ENCODE measurements at places on chromosomes 13 and 19.

DNA sequence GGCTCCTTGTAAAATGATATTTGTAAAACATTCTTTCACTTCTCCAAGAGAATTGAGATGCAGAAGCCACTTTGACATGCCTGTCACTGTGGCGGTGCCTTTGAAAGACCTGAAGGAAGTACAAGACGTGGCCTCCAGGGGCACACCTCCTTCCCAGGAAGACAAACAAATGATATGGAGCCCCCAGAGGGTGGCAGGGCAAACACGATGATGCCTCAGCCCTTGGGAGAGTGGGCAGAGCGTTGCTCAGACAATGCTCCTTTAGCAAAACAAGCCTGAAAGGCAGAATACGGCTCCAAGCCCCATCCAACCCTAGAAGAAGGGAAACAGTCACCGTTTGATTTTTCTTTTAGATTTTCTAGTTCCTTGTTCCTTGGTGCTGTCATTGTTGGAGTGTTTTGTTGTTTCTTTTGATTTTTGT, 9.2 kb upstream of the ATP12A start:
- DNase-seq: no peak

DNA sequence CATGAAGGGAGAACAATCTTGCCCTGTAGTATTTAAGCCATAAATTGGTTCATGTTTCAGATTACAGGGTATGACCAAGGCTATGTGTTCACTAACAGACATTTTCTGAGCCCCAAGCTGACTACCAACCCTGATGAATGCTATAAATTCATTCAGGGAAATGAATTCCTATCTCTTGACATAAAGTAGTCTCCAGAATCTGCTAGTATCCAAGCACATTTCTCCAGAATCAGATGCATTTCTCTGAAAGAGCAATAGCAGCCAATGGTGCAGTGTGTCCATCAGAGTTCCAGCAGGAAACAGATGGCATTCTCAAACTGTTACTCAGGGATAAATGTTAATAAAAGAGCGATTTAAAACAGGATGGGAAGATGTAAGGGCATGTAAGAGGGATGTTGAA, 226.4 kb downstream of the COG6 start:
- DNase-seq: no peak

GRCh38 chr19:16561382-16561781, 10.8 kb downstream of the SLC35E1 start:
- DNase-seq: peak; percentile 45

DNA sequence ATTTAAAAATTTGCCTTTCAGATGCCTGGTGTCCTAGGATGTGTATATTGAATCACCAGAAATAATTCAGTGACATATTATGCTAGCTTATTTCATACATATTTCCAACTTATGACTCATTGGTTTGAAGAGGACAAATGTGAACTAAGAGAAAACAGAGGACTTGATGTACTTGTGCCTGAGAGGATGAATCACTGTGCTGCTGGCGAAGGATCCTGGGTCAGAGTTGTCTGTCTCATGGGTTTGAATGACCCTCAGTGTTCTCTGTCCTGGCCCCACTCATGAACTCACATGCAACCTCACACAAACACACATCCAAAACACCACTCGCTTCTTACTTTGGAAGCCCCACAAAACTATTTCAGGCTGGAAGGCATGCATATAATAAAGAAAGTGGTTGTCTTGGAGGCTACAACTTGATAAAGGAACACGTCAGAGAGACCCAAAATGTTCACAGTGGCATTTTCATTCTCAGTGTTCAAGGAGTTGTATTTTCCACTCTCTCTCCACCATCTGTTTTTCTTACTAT, 129.0 kb upstream of the SPRY2 start:
- no peak for DNase-seq

DNA sequence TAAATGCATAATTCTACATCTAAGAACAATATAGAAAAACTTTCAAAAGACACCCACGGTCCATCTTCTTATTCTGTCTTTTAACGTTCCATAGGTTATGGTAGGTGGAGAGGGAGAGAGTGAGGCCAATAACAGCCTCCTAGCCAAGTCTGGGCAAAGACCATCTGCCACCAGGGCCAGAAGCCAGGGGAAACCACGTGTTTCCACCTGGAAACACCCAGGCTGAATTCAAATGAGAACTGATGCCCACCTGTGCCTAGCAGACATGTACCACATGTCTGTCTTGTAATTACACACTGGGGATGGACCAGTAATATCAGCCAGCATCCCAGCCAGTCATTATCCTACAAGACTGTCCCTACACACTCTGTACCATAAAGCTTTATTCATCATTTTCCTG, 1573.1 kb downstream of the EFNB2 start:
- DNase-seq: no peak

- no peak for DNase-seq
Observed at GRCh38 chr13:27170516-27171243, 931 bp downstream of the USP12 start.

DNA sequence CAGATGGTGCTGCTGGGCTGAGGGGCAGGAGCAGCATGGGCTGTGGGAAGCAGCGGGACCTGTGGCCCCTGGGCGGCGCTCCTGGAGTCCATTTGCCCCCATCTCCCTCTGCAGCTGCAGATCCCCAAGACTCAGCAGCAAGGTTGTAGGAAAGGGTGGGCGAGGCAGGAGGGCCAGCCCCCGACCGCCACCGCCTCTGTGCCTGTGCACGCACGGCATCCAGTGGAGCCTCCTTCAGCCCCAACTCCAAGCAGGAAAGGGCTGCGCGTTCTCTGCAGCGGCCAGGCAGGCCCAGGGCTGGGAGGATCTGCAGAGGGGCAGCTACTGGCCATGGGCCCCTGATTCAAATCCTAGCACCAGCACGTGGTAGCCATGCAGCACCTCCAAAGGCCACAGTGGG, 20.8 kb downstream of the DPF1 start:
- DNase-seq: no peak

- DNase-seq: no peak
Observed at GRCh38 chr13:26247011-26247410, 6.9 kb upstream of the CDK8 start.

- DNase-seq: no peak
Observed at GRCh38 chr13:111278258-111278657, 42.2 kb upstream of the TEX29 start.

GRCh38 chr13:43397111-43397510, 373.7 kb downstream of the DNAJC15 start:
- no peak for DNase-seq

DNA sequence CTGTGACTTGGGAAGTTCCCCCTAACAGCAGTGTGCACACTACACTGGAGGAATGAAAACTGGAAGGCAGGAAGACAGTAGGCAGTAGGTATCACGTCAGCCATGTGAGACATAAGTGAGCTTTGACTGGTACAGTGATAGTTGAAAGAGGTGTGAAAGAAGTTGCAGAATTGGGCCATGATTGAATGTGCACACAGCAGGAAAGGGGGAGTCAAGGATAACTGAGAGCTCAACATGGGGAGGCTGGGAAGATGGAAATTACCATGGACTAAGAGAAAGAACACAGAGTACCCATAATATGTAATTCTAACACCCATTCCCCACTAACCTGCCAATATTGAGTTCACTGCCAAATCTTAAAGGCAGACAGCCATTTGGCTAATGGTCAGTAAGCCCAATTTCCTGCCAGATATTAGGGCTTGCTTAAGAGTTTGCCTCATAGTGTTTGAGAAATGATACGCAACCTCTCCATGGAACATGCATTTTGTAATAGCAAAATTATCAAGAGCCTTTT, 321.7 kb downstream of the DCT start:
- no peak for DNase-seq

GRCh38 chr13:84873951-84874350, 925.3 kb downstream of the SLITRK6 start:
- no peak for DNase-seq

DNA sequence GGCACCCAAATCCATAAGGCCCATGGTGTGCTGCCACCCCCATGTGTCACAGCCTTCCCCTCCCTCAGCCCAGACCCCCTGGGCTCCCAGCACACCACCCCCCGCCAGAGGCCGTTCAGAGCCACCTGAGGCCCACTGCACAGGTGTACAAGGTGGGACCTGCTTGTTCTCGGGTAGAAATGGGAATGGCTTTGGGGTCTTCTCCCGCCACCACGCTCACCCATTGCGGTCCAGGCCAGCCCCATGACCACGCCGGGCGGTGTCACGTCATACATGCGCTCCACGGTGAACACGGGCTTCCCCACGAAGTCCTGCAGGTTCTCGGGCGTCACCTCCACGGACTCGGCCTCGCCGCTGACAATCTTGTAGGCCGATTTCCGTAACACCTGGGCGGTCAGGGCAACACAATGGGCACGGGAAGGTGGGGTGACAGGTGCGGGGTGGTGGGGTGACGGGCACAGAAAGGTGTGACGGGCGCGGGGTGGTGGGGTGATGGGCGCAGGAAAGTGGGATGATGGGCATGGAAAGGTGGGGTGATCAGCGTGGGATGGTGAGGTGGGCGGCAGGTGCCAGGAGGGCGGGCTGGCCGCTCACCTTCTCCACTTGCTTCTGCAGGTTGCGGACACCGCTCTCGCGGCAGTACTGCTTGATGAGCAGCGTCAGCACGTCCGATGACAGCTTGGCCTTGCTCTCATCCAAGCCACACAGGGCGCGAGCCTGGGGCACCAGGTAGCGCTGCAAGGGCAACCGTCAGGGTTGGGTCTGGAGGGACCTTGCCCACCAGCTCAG, 4.3 kb downstream of the RPL36 start:
- no peak for DNase-seq

DNA sequence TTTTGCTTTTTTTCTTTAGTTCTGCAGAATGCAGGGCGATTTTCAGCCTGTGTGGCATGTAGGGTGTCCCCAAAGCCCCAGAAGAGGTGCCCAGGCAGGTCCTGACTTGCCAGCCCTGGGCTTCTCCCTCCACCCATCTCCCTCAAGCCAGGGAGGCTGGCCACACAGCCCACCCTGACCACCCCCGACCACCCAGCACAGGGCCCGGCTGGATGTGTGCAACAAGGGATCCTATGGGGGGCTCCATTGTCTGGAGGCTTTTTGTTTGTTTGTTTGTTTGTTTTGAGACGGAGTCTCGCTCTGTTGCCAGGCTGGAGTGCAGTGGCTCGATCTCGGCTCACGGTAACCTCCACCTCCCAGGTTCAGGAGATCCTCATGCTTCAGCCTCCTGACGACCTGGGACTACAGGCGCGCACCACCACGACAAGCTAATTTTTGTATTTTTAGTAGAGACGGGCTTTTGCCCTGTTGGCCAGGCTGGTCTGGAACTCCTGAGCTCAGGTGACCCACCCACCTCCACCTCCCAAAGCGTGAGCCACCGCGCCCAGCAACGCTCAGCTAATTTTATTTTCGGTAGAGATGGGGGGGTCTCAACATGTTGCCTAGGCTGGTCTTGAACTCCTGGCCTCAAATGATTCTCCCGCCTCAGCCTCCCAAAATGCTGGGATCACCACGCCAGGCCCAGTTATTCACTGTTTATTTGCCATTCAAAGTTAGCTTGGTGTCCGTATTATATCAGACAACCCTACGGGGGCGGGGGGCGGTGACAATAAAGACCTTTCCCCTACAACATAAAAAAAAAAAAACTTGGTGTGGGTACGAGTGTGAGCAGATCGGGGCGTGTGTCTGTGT, 7.8 kb upstream of the MKNK2 start:
- DNase-seq: no peak

- no peak for DNase-seq
Observed at GRCh38 chr13:91572439-91572838, 174.0 kb downstream of the GPC5 start.

GRCh38 chr13:108728370-108728769, 99.0 kb downstream of the MYO16 start:
- DNase-seq: no peak

GRCh38 chr13:102774591-102775520, 1.3 kb upstream of the TEX30 start:
- no peak for DNase-seq

DNA sequence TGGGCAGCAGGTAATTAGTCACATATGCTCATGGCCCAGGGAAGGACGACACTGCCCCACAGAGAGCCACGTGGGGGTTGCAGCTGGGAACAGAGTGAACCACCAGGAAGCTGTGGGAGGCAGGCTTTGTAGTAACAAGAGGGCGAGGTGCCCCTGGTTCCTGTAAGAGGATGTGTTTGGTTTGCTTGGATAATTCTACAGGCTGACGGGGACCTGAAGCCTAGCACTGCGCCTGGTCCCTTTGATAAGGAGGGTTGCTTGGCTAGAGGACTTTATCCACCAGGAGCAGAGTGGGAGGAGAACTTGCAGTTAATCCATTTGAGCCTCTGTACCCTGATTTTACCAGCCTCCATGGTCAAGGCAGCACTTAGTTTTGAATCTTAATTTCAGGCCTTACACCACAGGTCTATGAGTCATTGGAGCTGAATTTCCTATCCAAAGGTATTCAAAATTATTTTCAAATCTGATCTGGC, 67.4 kb upstream of the CLDN10 start:
- DNase-seq: no peak

- no peak for DNase-seq
Observed at GRCh38 chr13:59416561-59416960, 747.2 kb downstream of the DIAPH3 start.

GRCh38 chr13:102698649-102698980, 3.8 kb upstream of the METTL21C start:
- DNase-seq: no peak

DNA sequence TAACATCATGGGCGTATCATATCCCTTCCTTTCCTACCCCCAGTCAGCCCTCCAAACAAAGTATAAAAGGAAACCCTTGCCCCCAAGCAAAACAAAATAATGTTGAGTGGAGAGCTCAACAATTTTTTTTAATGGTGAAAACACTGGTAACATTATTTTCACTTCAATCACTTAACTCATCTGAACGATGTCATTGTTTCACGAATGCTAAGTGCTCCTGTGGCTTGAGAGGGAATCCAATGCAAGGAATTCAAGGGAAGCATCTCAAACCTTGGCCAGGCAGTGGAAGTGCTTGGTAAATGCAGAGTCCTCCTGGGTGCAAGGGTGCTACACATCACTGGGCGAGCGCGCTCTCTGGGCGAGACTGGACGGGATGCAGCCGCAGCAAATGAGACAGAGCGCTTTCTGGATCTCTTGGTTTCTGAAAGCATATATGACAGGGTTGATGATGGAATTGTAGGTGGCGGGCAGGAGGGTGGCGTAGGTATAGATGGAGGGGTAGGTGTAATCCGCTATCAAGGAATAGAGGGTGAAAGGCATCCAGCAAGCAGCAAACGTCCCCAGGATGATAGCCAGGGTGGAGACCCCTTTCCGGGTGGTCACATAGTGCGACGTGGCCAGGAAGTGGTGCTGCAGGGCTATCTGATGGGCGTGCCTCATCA, 2.0 kb downstream of the GPR12 start:
- no peak for DNase-seq

DNA sequence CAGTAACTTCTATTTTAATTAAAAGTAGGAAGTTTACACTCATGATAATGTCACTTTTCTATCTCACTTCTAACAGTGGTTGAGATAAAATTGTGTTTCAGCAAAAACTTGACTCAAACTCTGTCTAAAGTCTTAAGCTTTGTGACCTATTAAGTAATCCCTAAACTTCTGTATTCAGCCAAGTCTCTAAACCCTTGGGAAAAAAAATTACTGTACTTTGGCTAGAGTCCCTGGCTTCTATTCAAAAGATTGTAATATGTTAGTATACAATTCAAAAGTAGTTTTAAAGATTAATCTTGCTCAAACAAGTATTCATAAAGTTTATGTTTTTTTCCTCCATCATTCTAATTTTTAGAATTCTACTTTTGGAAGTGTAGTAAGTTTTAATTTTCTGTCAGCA, 1248.8 kb downstream of the UQCRFS1 start:
- DNase-seq: no peak

GRCh38 chr19:50203281-50204080, at the start of gene MYH14:
MYH14 (plus strand) TSS chr19:50203622; CDS start chr19:50210366, 6,744 bp downstream.
- DNase-seq: peak; percentile 95
